Osteoblast (primary cell): ENCODE measurements at places on chromosomes 4 and X. TPM values are rescaled to one million over a fixed set of nuclear protein-coding genes. Genes with fewer than 3 reads are reported as not detected.

DNA sequence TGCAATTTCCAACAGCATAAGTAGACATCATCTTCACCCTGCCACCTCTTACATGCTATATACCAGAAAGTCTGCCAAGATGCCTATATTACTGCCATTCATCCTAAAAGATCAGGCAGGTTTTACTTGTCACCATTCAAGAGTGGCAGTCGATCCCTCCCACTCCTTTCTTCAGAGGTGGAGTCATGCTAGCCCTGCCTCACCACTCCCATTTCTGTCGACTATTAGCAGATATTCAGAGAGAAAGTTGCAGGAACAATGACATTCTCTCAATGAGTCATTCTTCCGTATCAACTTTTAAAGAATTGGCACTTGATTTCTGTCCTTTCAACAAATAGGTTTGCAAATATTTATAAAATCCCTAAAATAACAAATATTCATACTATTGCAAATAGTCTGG lies 1060.1 kb downstream of the ADGRL3 start:
- DNase-seq: no peak

DNA sequence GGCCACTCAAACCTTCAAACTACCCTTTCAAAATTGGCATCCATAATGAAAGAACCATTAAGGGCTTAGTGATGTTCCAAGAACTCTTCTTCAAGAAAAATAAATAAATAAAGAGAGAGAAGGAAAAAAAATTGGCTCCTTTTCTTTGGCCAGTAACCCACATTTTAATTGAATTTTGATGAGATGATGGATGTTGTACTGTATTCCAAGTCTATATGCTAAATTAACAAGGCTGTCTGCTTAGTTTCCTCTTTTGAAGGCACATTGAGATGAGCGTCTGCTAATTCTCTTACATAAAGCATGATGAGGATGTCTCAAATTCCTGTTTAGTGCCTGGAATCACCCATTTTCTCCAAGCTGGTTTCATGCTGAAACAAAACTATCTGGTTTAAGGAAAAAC lies 33.4 kb downstream of the PHOX2B start:
- no peak for DNase-seq

Gene OTC
- not detected in 2 replicates for total RNA-seq

- no peak for DNase-seq
Measured at GRCh38 chr4:104915864-104916263, 230.8 kb upstream of the TET2 start.

Gene GRIA2
- total RNA-seq: under 0.01 TPM in 1 of 2 replicates, not detected in the other

Gene PRDM5
- 39.4 and 42.4 TPM in 2 replicates for total RNA-seq

- DNase-seq: peak; percentile 86
Measured at GRCh38 chrX:73855546-73855945, 292.5 kb downstream of the CHIC1 start.

Gene ERAS
- total RNA-seq: not detected in 2 replicates

Gene BGN
- 139 and 210 TPM in 2 replicates for total RNA-seq

- DNase-seq: no peak
Measured at GRCh38 chr4:184373886-184374405, 100.4 kb downstream of the IRF2 start.

DNA sequence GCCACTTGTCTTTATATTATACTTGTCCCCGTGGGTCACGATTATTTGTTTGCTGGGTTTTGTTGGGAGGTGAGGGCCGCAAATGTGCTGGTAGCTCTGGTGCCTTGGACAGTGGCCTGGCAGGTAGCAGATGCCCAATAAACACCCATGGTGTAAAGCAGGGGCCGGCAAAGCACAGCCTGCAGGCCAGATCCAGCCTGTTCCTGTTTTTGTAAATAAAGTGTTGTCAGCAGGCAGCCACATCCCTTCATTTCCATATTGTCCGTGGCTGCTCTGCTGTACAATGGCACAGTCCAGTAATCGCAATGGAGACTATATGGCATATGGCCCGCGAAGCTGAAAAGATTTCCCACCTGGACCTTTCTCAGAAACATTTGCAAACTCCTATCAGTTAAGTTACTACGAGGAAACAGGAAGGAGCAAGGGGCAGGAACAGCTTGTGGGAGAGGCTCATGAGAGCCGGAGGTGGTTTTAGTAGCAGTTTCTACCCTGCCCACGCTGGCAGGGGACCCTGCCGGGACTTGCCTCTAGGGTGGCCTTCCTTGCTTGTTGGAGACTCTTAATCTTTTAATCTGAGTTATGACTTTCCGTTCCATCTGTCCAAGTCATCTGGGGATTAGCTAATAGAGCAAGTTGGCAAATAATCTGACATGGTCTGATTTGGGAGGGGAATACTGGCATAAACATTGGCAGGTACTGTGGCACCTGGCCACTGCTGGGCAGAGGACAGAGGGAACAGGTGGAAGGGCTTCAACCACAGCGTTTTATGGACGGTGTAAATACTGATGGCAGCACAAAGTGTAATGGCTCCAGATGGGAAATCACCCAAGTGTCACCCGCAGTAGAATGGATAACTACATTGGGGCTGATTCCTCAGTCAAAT lies 19.6 kb downstream of the CLCN4 start:
- no peak for DNase-seq

Gene TCEAL3
- total RNA-seq: 12.7 and 13.0 TPM in 2 replicates

GRCh38 chrX:106286053-106286650 lies 118.0 kb downstream of the PWWP3B start:
- DNase-seq: no peak

DNA sequence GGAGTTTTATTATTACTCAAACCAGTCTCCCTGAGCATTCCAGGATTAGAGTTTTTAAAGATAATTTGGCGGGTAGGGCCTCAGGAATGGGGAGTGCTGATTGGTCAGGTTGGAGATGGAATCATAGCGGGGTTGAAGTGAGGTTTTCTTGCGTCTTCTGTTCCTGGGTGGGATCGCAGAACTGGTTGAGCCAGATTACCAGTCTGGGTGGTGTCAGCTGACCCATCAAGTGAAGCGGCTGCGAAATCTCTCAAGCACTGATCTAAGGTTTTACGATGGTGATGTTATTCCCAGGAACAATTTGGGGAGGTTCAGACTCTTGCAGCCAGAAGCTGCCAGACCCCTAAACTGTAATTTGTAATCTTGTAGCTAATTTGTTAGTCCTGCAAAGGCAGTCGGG lies 25.1 kb upstream of the SETD7 start:
- no peak for DNase-seq

Gene NUDT10
- total RNA-seq: 2.5 and 2.7 TPM in 2 replicates

- DNase-seq: peak; percentile 92
Measured at GRCh38 chr4:2933566-2934076, 29.6 kb downstream of the NOP14 start.

DNA sequence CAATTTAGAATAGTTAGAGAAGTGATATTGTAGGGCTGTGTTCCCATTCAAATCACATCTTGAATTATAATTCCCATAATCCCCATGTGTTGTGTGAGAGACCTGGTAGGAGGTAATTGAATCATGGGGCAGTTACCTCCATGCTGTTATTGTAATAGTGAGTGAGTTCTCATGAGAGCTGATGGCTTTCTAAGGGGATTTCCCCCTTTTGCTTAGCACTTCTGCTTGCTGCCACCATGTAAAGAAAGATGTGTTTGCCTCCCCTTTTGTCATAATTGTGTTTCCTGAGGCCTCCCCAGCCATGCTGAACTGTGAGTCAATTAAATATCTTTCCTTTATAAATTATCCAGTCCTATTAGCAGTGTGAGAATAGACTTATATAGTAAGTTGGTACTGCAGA lies 53.2 kb downstream of the LPAR4 start:
- no peak for DNase-seq

Gene SHOX
- 11.8 and 13.4 TPM in 2 replicates for total RNA-seq

Gene MAGEA8
- total RNA-seq: not detected in 2 replicates

Gene F11
- not detected in 2 replicates for total RNA-seq

GRCh38 chr4:139622901-139623381 lies 42.7 kb upstream of the MGST2 start:
- no peak for DNase-seq

Gene MAGEB17
- not detected in 2 replicates for total RNA-seq

Gene PAK3
- 1.4 and 2.4 TPM in 2 replicates for total RNA-seq

Gene GAGE12E
- total RNA-seq: not detected in 2 replicates

DNA sequence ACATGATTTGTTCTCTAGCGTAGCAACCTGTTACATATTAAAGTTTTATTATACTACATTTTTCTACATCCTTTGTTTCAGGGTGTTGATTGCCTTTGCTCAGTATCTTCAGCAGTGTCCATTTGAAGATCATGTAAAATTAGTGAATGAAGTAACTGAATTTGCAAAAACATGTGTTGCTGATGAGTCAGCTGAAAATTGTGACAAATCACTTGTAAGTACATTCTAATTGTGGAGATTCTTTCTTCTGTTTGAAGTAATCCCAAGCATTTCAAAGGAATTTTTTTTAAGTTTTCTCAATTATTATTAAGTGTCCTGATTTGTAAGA lies 2.4 kb downstream of the ALB start:
- no peak for DNase-seq
